ENCODE measurements at places on chromosomes 12 and 14. TPM values are rescaled to one million over a fixed set of nuclear protein-coding genes. Genes with fewer than 3 reads are reported as not detected.

GRCh38 chr14:95104911-95105310 is 52.4 kb downstream of the DICER1 start:
- H3K4me3 ChIP-seq: no peak overlapping the region
- no peak overlapping the region for H3K27ac ChIP-seq
- no peaks in the 10 kb centered on the region for H3K36me3 ChIP-seq
- no peak for DNase-seq
- no peaks in the 10 kb centered on the region for H3K27me3 ChIP-seq
- no peaks in the 10 kb centered on the region for H3K4me1 ChIP-seq

DNA sequence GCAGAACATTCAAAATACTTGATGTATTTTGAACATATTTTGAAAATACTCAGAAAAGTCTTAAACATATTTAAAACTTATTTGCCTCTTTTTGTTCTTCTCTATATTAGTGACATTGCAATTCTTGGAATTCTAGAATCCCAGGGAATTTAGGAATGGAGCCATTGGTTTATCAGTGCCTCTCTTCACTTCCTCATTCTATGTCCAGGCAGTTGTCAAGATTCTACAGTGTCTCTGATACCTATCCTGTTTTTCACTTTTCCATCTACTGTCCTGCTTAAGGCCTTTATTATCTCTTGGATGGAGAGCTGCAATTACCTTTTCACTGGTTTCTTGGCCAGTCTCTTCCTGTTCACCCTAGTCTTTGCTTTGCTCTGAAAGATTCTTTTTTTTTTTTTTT is 144.6 kb downstream of the TTLL5 start:
- no peaks in the 10 kb centered on the region for H3K4me1 ChIP-seq
- no peaks in the 10 kb centered on the region for H3K36me3 ChIP-seq
- no peak overlapping the region for H3K27ac ChIP-seq
- H3K4me3 ChIP-seq: no peak overlapping the region
- H3K27me3 ChIP-seq: no peaks in the 10 kb centered on the region

DNA sequence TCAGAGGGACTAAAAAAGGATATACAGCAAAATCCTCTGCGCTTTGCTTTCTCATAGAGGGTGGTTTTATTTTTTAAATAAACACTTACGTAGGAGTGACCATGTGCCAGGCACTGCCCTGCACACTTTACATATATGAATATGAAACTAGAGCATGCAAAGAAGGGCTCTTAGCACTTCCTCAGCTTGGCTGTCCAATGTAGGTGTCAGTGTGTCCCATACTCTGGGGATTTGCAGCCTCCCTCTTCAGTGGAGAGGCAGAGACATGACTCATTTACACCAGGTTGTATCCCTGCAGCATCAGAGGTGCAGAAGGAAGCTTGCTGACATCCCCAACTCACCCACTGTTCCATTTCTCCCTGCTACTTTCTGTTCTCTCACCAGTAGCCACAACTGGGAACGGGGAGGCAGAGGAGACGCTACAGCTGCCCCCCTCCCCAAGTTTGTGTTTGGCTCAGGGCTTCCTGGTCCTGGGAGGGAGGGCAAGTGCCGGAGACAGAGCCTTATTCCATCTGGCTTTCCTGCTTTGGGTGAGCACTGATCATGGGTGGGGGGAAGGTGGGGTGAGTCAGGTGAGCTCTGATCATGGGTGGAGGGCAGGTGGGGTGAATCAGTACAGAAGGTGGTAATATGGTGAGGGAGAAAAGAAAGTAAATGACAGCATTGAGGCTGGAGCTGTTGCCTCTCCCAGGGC is 4.9 kb upstream of the KRT5 start:
- DNase-seq: no peak
- H3K4me3 ChIP-seq: no peak overlapping the region
- H3K27ac ChIP-seq: no peak overlapping the region
- no peaks in the 10 kb centered on the region for H3K36me3 ChIP-seq
- H3K27me3 ChIP-seq: no peaks in the 10 kb centered on the region

DNA sequence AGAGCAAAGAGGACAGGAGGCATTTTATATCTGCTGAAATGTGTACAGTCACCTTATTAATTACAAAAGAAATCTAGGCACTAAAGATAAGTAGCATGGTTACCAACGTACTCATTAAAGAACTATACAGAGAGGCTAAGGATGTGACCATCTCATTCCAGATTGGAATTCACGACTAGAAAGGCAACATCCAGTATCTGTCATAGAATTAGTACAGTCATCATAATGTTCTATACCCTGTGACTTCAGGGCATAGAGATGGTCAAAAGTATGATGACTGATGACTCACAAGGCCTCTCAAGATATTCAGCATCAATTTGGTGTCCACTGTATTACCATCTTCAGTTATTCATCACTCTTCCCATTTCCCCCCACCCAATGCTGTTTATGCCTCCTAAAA is 144.0 kb upstream of the PLEKHG7 start:
- peaks cover 47% of the 10 kb centered on the region for H3K4me1 ChIP-seq
- H3K27me3 ChIP-seq: no peaks in the 10 kb centered on the region
- no peaks in the 10 kb centered on the region for H3K36me3 ChIP-seq
- no peak overlapping the region for H3K27ac ChIP-seq
- no peak for DNase-seq

CYP27B1 gene
- 0.30 TPM for polyA plus RNA-seq

- peaks cover 3% of the 10 kb centered on the region for H3K36me3 ChIP-seq
- H3K27me3 ChIP-seq: peaks cover 99% of the 10 kb centered on the region
- H3K4me1 ChIP-seq: peaks cover 20% of the 10 kb centered on the region
Observed at GRCh38 chr12:57620936-57621496, 9.8 kb downstream of the ARHGEF25 start.

- H3K27me3 ChIP-seq: no peaks in the 10 kb centered on the region
- H3K4me3 ChIP-seq: no peak overlapping the region
- H3K4me1 ChIP-seq: no peaks in the 10 kb centered on the region
- DNase-seq: no peak
- no peaks in the 10 kb centered on the region for H3K36me3 ChIP-seq
Observed at GRCh38 chr12:1435456-1435855, 158.9 kb downstream of the FBXL14 start.

TTC6 gene
- not detected for polyA plus RNA-seq

GRCh38 chr12:18261906-18262305 is 588 bp downstream of the PIK3C2G start:
- H3K4me1 ChIP-seq: no peaks in the 10 kb centered on the region
- no peaks in the 10 kb centered on the region for H3K27me3 ChIP-seq
- no peak overlapping the region for H3K27ac ChIP-seq
- H3K36me3 ChIP-seq: no peaks in the 10 kb centered on the region

GRCh38 chr12:57868221-57868620 is 21.7 kb upstream of the CTDSP2 start:
- peaks cover 15% of the 10 kb centered on the region for H3K4me1 ChIP-seq
- no peak overlapping the region for H3K27ac ChIP-seq
- no peak for DNase-seq

INSM2 gene
- polyA plus RNA-seq: 0.03 TPM

DNA sequence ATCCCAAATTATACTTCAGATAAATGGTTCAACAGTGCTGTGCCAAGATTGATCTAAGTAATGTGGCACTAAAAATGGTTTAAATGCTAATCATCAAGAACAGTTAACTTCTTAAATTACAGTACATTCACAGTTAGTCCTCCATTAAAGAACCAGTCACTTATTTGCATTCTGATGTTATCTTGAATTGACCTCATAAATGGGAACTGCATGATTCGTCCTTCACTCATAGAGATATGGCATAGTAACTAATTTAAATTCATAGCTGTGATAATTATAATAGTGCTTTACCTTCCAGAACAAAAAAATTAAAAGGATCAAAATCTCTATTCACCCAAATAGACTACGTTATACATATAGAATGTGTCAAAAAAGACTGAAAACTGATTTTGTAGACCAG is 61.1 kb downstream of the COCH start:
- DNase-seq: no peak
- H3K4me3 ChIP-seq: no peak overlapping the region
- no peaks in the 10 kb centered on the region for H3K27me3 ChIP-seq
- H3K4me1 ChIP-seq: no peaks in the 10 kb centered on the region
- H3K27ac ChIP-seq: no peak overlapping the region

DNA sequence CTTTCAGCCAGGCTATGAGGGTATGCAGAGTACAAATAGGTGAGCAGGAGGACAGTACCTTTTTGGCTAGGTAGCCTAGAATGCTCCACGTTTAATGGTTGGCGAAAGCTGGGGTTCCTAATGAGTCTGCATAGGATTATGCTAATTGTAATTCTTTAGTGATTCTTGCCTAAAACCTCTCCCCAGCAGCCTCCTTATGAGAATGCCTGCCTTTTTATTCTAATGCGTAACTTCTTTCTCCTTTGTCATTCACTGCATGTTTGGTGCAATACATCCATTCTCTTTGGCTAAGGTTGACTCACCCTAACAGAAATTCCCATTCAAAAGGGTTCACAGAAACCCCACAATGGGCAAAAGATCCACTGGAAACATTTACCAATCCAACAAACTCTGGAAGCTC is 752.2 kb downstream of the FSCB start:
- no peaks in the 10 kb centered on the region for H3K27me3 ChIP-seq
- no peak overlapping the region for H3K4me3 ChIP-seq
- H3K27ac ChIP-seq: no peak overlapping the region
- no peak for DNase-seq
- H3K4me1 ChIP-seq: no peaks in the 10 kb centered on the region
- H3K36me3 ChIP-seq: no peaks in the 10 kb centered on the region

PIWIL1 gene
- polyA plus RNA-seq: 0.26 TPM

DNA sequence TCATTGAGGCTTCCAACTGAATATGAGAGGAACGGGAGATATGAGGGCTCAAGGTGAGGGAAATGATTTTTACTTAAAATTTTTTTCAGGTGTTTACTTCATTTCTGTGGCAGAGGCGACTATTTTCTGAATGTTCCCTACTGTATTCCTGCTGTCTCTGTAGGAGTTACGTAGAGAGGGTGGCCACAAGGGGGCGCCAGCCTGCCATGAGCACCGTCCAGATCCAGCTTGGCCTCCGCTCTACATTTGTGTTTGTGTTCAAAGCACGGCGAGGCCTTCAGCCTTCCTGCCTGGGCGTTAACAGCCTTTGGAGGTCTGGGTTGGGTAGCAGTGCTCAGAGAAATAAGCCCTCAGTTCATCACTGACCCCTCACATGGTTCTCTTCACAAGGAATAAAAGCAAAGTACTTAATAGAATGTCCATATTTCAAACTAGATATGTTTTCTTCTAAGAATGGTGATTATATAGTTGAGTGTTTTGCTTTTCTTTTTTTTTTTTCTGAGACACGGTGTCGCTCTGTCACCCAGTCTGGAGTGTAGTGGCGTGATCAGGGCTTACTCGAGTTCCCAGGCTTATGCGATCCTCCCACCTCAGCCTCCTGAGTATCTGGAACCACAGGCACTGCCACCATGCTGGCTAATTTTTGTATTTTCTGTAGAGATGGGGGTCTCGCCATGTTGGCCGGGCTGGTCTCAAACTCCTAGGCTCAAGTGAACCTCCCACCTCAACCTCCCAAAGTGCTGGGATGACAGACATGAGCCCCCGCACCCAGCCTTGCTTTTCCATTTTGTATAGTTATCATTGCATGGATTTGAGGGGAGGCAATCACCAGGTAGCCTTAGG is 22.3 kb downstream of the CKB start:
- H3K4me1 ChIP-seq: peaks cover 8% of the 10 kb centered on the region
- H3K27ac ChIP-seq: no peak overlapping the region
- H3K27me3 ChIP-seq: no peaks in the 10 kb centered on the region
- H3K4me3 ChIP-seq: no peak overlapping the region

AGAP2 gene
- polyA plus RNA-seq: 9.9 TPM
